CD14-positive monocyte (primary cell): ENCODE measurements at places on chromosomes 5 and 9.

- DNase-seq, result peak; percentile 21
Observed at GRCh38 chr5:178577376-178577839, 12.8 kb downstream of the COL23A1 start.

DNA sequence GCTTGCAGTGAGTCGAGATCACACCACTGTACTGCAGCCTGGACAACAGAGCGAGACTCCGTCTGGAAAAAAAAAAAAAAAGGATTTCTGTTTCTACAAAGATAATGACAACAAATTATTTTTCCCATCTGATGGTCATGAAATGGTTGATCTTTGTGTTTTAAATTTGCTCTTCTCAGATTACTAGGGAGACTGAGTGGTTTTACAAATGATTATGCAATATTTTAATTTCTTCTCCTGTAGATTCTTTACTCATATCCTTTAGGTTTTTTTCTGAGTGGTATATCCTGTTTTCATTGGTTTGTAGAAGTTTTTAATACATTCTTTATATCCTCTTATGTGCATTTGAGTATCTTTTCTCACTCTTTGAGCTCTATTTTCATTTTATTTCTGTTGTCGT lies 20.6 kb upstream of the AUH start:
- DNase-seq, result no peak

DNA sequence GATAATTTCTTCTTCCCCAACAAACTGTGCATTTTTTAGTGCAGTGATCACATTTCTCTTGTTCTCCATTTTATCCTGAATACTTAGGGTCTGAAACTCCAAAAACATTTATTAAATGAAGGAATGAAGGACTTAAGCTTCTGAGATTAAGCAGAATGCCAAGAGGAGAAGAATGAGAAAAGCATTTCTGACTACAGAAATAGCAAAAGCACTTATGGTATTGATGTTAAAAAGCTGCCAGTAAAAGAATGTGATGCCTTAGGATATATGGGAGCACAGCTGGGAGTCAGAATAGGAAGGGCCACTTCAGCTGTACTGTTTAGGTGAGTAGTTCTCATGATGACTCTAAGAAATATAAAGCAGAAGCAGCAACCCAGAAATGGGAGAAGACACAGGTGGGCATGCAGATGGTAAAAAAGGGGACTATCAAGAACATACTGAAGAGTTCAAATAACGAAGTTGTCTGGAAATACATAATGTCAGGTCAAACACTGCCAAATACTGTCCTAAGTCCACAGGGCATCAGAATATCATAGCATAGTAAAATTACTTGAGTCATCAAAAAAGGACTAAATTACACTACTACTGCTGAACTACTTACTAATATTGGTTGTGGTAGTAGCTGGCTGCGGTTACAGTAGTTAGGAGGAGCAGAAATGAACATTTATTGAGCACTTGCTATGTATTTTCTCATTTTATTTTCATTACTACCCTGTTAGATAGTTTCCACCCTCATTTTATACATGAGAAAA lies 132.7 kb downstream of the MAPKAP1 start:
- no peak for DNase-seq

DNA sequence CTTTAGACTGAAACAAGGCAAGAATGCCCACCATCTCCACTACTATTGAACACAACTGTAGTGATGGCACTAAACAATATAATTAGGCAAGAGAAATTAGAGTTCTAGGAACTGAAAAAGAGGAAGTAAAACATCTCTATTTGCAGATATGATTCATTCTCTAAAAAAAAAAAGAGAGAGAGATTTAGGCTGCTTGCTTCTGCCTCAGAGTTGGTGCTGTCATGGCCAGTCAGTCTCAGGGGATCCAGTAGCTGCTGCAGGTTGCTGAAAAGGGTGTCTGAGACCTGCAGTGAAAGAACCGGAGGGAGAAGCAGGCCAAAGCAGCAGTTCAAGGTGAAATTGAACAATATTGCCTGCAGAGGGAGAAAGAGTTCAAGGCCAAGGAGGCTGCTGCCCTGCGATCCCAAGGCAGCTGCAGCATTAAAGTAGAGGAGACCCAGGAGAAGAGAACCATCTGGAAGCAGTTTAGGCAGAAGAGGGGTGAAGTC lies 72.5 kb downstream of the AP3B1 start:
- DNase-seq, result peak; percentile 67

- no peak for DNase-seq
Observed at GRCh38 chr5:135150767-135151166, 116.7 kb upstream of the PITX1 start.

- peak; percentile 90 for DNase-seq
Observed at GRCh38 chr5:157113002-157113401, 4.2 kb upstream of the HAVCR2 start.

GRCh38 chr5:39256477-39257235 lies 37.3 kb upstream of the FYB1 start:
- DNase-seq, result peak; percentile 89

- no peak for DNase-seq
Observed at GRCh38 chr5:158899792-158900191, 199.9 kb downstream of the EBF1 start.

DNA sequence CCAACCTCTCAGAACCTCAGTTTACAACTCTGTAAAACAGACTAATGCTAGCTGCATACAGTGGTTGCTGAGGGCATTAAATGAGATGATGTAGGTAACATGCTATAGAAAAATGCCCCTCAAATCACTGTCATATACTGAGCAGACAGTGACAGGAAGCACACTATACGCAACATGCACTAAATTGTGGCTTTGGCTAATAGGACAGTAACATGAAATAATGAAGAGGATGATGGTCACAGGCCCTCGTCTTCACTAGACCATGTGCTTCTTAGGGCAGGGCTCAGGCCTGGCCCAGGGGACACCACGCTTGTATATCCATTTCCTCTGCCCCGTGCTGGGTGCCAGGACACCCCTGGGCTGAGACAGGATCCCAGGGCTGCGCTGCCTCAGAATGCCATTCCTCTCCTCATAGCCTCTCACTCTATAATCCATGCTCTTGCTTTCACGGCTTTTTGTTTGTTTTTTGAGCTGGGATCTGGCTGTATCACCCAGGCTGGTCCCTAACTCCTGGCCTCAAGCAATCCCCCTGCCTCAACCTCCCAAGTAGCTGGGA lies 18.9 kb downstream of the CSF1R start:
- DNase-seq, result no peak

GRCh38 chr5:93461756-93462155 lies 119.3 kb downstream of the NR2F1-AS1 start:
- no peak for DNase-seq

DNA sequence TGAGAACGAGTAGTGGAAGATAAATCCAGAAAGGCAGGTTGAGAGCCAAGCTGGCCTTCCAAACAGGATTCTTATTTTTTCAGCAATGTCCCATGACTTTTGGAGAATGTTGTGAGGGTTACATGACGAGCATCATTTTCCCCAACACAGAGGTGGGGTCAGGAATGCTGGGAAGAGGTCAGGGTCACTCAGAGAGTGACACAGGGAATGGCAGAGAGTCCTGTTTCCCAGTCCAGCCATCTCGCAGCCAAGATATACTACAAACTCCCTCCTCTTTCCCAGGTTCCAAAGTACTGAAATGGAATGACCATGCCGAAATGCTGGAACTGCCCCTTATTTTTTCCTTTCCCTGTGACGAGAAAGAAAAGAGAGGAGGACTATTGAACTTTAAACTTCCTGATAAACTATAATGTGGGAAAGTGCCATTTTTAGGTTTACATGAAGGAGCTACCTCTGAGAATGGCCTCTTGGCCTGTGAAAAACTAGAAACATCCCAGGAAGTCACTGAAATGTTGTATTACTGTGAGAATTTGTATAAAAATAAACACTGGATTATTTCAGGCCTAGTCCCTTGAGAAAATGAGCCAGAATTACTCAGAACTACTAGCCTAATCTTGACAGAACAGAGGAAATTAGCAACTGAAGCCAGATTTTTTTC lies 420.4 kb downstream of the CETN3 start:
- DNase-seq, result no peak

DNA sequence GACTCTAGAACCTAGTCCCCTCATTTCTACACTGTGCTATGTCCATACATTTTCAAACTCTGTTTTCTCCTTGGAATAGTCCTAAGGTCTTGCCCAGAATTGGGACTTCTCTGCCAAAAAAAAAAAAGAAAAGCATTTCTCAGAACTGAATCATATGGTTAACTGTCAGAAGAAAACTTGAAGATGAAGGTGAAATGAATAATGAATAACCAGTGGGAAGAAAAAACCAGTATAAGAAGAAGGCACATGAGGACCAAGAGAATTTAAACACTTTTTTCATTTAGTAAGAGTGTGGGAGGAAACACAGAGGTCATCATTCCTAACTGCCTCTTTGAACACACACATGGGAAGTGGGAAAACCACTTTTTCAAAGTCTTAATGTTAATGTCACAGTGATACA lies 197.7 kb downstream of the PRELID2 start:
- no peak for DNase-seq

GRCh38 chr9:132998831-132999635 lies 20.5 kb downstream of the GFI1B start:
- DNase-seq, result no peak

- DNase-seq, result no peak
Observed at GRCh38 chr9:28120184-28120583, 546.9 kb upstream of the C9orf72 start.
